Fibroblast of villous mesenchyme (primary cell): ENCODE measurements at places on chromosomes 11 and 22.

GRCh38 chr11:9081153-9081552, 10.2 kb downstream of the SCUBE2 start:
- DNase-seq, result no peak

DNA sequence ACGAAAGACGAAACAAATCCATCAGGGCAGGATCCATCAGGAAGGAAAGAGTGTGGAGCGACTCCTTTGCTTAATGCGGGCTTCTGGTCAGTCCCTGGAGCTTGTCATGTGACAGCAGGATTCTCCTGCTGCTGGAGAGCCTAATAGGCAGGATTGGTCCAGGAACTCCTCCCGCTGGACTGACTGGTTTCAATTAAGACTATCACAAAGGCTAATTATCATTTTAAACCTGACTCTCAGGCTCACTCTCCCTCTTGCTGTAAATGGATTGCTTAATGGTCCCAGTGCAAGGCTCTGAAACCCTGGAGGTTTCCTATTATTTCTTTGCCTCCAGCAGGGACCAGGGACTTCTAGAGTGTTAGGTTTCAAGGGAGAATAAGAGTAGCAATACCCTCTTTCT, 493.8 kb downstream of the NTM start:
- DNase-seq, result no peak

GRCh38 chr11:26820739-26821138, 98.9 kb upstream of the SLC5A12 start:
- peak; percentile 94 for DNase-seq

DNA sequence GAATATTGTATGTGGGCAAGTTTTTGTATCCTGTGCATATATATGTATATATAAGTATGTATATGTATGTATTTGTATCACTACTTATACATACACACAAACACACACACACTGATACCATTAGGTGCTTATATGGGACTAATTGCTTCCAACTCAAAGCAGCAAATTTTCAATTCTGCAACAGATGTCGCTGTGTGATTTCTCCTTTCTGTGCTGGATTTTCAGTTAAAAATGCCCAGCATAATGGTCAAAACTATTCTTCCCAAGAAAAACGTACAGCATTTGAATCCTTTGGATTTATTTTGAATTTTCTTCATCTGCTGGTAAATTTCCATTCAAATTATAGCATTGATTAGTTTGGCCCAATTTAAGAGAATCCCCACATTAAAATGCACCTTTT, 4.3 kb downstream of the CADM1 start:
- no peak for DNase-seq

DNA sequence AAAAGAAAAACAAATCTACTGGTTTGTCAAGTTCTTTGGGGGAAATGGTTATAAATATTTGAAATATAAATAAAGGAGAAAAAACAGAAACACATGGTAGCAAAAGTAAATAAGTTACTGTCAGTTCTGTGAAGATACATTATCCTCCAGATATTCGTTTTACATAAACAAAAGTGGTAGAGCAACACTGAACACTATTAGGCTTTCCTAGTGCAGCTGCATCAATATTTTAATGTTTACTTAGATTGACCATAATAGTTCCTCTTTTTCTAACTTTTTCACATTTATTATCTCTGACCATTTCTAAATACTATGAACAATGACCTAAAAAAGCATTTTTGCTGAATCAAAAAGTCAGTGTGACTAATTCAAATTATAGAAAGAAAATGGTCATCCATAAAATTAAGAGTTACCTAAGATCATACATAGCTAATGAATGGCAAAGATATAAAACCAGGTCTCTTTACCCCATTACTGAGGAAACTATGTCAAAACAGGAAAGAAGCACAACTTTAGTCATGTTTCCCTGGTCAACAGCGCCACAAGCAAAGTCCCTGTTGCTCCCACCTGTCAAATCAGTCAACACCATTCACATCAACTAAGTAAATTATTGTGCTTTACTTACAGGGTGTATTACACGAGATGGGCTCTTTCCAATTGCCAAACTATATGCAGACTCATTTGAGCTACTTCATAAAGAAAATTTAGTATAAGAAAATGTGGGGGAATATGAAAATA, 38.5 kb downstream of the SBF2 start:
- DNase-seq, result peak; percentile 34

GRCh38 chr11:91435694-91436395, 788.8 kb upstream of the FAT3 start:
- no peak for DNase-seq

DNA sequence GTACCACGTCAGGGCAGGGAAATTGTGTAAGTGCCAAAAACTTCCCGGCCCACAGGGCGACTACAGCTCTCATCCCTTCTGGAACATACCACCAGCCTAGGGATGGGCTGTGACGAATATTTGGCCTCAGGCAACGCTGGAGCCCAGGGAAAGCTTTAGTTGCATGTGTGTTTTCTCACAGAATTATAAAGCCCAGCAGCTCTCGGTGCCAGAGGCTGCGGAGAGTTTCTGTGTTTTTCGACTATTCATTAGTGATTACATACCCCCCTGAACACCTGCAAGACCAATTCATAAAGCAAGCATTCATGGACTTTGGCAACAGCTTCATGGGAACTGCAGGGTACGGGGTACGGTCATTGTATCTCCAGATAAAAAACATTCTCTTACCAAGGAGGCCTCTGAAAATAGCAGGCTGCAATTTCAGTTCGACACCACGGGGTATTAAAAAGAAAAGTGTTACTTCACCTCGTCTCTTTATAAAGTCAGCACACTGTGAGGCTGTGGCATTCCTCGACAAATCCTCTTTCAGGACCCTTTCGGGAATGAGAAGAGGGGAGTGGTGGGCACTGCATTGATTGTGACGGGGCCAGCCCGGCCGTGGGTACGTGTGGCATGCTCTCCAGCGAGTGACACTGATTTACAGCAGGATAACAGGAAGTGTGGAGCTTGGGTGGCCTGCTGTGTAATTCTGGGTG, 243.6 kb upstream of the SORL1-AS1 start:
- no peak for DNase-seq

DNA sequence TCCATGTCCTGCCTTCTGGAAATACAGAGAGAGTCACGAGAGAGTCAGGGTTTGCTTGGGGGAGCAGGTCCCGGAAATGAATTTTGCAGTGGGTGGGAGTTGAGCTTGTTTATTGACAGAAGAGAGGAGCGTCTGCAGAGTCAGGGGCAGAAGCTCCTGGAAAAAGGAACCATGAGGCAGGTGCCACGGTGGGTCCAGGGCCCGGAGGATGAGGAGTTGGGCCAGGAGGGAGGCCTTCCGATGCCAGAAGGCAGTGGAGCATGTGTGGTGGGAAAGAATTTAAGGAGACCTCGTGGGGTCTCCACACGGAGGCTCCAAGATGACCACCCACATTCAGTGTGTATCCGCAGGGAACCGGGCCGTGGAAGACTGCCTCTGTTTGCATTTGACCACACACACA, 461.2 kb downstream of the BRD1 start:
- DNase-seq, result no peak

- DNase-seq, result no peak
Measured at GRCh38 chr11:130159657-130160497, at the start of gene ST14. TSS of gene ST14 (plus strand) at chr11:130159782. CDS start at chr11:130159980, 198 bp downstream.

GRCh38 chr11:119584193-119585042, 144.6 kb downstream of the NECTIN1 start:
- peak; percentile 59 for DNase-seq

DNA sequence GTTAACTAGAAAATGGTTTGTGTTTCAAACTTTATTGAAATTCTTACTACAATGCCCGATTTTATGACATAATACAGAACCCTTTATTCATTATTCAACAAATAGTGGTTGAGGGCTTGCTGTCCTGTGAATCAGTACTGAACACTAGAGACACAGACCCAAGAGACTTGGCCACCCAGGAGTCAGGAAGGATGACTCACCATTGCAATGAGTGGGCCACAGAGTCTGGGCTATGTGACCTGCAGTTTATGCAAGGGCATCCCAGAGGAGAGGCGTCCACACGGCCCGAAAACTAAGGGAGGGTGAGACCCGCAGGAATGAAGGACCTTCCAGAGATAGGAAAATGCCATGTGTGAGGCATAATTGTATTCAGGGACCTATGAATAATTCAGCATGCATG, 143.8 kb upstream of the DDI1 start:
- peak; percentile 33 for DNase-seq

DNA sequence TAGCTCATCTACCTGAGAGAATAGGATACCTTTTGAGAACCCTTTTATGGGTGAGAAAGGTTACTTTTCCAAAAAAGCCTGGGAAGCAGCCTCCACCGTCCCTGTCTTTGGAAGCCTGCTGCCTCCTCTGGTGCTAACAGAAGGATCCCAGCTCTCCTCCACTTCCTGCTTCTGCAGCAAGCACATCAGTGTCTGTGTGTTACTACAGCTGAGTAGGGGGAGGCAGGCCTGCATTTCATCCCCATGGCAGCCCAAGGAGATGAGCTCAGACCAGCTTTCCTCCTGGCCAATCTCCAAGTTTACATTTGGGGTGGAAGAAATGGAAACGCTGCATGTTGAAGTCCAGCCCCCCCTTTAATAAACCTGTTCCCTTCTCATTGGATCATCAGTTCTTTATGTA, 7.4 kb upstream of the CCDC34 start:
- peak; percentile 79 for DNase-seq

GRCh38 chr11:68375337-68375736, 62.9 kb downstream of the LRP5 start:
- no peak for DNase-seq

DNA sequence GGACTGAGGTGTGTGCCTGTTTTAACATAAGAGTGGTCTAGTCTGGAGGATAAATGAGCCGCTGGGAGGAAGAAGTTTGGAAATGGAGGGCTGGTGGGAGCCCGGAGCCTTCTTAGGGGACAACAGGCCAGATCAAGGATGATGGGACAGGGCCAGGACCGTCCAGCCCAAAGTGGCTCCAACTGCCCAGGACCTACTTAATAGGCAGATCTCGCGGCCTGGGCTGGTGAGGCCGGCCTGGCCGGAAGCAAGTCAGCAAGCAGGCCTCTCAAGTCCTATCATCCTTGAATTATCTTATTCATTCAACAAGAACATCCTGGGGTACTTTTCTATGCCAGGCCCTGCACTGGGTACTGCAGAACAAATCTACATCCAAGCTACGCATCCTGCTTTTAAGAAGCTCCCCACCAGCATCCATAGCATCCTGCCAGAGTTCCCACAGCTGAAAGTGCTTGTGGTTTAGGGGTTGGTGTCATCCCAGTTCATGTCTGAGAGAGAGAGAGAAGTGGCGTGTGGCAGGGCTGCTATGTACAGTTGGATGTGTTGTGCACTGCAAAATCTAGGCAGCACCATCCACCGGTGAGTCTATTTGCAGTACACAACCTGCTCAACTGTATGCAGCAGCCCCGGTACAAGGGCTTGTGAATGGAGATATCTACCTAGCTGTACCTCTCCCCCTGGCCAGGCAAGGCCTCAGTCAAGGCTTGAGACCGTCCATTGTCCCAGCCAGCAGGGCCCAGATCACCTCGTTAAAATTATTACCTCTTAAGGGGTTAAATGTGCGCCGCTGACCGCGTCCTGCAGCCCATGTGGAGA, 82.1 kb downstream of the FBLN1 start:
- DNase-seq, result no peak

DNA sequence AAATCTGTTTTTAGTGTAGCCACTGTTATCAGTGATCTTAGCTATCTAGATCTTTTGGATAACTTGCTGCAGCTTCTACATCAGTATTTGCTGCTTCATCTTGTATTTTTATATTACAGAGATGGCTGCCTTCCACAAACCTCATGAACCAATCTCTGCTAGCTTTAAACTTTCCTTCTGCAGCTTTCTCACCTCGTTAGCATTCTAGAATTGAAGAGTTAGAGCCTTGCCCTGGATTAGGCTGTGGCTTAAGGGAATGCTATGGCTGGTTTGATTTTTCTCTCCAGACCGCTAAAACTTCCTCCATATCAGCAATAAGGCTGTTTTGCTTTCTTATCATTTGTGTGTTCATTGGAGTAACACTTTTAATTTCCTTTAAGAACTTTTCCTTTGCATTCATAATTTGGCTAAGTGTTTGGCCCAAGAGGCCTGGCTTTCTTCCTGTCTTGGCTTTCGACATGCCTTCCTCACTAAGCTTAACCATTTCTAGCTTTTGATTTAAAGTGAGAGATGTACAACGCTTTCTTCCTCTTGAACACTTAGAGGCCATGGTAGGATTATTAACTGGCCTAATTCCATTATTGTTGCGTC, 51.9 kb downstream of the LDLRAD3 start:
- DNase-seq, result peak; percentile 30

DNA sequence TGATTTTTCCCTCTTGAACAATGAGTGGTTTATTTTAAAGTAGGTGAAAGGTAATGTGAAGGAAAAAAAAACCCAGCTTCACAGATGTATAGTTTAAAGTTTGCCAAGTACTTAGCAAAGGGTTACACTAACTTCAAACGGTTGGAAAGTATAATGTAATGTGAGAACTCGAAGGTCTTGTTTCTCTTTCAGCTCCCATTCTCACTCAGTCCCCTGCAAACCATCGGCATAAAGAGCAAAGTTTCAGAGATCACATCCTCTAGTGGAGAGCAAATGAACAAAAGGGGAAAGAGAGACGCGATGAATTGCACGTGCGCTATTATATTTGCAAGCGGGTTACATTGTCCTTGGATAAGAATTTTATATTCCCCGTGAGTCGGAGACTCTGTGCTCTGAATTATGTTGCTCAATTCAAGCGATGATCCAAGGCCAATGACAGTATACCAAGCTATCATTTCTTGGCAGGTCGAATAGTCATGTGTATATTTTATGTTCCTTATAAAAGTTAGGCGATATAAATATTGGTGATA, 37.6 kb upstream of the BIRC3 start:
- DNase-seq, result peak; percentile 58
